NCI-H446 (cell line): ENCODE measurements at places on chromosomes 4 and X.

- no peak for DNase-seq
Observed at GRCh38 chr4:94827481-94828110, 69.8 kb downstream of the BMPR1B start.

DNA sequence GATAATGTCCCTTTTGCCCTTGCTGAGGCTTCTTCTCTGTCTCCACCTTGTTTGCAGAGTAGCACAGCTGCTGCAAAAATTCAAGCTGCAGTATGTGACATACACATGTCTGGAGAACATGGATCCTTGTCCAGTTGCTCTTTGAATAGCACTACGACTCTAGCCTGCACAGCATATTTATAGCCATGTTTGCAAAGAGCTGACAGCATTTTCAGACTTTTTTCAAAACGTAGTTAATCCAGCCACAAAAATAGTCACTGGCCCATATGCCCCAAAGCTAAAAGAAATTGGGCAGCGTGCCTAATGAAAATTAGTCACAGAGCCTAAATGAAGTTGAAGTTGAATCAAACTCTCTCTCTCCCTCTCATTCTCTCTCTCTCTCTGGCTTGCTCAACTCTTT, 17.5 kb downstream of the SLC16A2 start:
- DNase-seq, result no peak

DNA sequence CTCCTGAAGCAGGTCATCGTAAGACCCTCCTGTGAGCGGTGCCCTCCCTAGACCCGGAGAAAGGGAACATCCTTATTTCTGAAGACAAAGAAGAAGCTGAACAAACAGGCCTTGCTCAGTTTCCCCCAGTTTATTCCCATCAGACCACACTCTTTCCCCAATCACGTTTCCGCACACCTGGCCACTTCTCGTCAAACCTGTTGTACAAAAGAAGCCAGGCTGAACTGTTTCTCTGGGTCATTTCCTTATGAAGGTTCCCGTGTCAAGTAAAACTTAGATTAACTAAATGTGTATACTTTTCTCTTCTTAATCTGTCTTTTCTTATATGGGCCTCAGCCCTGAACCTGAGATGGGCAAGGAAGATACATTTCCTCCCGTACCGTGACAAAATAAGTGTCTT, 111.6 kb upstream of the ENPP6 start:
- DNase-seq, result no peak

DNA sequence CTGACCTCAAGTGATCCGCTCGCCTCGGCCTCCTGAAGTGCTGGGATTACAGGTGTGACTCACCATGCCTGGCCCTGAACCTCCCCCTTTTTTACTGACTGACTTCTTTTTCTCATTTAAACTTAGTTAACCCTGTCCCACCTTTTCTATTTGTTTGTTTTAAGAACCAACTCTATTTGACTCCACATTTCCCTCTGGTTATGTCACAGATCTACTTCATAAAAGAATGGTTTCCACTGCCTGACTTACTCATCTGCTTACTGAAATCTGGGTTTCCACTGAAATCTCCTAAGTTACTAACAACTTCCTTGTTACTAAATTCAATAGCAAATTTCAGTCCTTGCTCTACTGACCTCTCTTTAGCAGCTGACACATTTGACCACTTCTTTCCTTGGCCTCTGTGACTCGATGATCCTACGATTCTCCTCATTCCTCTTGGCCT, 28.0 kb upstream of the NSUN7 start:
- DNase-seq, result no peak

DNA sequence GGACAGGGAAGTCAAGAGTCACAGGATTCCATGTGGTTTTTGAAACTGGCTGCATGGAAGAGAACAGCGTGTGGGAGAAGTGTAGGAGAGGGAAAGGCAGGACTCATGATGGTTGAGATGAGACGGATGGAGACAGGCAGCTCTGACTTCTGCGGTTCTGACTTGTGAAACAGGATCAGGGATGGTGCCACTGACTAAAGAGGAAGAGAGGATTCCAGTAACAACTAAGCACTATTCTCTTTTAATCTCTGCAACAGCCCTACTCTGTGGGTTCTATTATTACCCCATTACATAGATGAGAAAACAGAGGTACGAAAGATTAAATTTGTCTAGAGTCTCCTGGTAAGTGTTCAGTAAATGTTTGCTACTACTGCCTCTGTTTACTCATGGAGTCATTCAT, 156.3 kb downstream of the CBR4 start:
- DNase-seq, result no peak

- no peak for DNase-seq
Observed at GRCh38 chrX:108138814-108139702, 47.5 kb downstream of the ATG4A start.

- no peak for DNase-seq
Observed at GRCh38 chr4:64230709-64231310, 178.4 kb downstream of the TECRL start.

DNA sequence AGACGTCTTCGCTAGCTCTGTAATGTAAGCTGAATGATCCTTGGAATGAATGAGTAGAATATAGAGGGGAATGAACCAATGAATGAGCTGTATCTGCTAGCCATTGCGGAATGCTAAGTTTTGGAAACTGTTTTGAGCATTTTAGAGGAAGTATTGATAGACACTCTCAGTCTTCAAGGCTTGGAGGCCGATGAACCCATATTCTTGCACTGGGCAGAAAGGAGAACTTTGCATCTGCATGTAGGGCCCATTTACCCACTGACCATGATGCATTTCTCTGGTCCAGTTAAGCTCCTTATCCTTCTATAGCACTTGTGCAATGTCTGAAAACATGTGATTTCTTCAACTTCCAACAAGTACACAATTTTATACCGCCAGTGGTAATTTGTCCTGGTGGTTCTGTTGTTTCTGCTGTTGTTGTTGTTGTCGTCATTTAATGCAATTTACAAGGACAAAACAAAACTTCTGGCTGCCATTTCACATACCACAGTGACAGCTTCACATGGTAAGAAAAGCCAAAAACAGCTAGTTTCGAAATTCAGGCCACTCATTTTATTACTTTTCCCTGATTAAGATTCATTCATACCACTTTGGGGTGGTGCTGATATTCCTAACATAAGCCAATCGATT, 85.0 kb upstream of the MTM1 start:
- no peak for DNase-seq
